ENCODE measurements at places on chromosomes 1 and 21. TPM values are rescaled to one million over a fixed set of nuclear protein-coding genes. Genes with fewer than 3 reads are reported as not detected.

The CFHR1 gene
- total RNA-seq = 0.50 TPM

The ERO1B gene
- total RNA-seq = 4.1 TPM

The S100A5 gene
- not detected for total RNA-seq

The ASPM gene
- total RNA-seq = 1.8 TPM

The F5 gene
- 0.26 TPM for total RNA-seq

The BEND5 gene
- total RNA-seq = 0.77 TPM

The ZNF436 gene
- 32.6 TPM for total RNA-seq

The TMEM51 gene
- total RNA-seq = 6.1 TPM

The COP1 gene
- 43.1 TPM for total RNA-seq

The LCE2A gene
- 0.33 TPM for total RNA-seq

The ANXA9 gene
- total RNA-seq = 0.33 TPM

The TRAF3IP3 gene
- total RNA-seq = not detected

The ATF6 gene
- total RNA-seq = 25.3 TPM
